ENCODE measurements at places on chromosomes 5 and 9. TPM values are rescaled to one million over a fixed set of nuclear protein-coding genes. Genes with fewer than 3 reads are reported as not detected.
A peak's percentile ranks its signal among the peaks of the same experiment; 100 is the strongest.

Gene PLPP7
- 0.42 TPM for total RNA-seq

DNA sequence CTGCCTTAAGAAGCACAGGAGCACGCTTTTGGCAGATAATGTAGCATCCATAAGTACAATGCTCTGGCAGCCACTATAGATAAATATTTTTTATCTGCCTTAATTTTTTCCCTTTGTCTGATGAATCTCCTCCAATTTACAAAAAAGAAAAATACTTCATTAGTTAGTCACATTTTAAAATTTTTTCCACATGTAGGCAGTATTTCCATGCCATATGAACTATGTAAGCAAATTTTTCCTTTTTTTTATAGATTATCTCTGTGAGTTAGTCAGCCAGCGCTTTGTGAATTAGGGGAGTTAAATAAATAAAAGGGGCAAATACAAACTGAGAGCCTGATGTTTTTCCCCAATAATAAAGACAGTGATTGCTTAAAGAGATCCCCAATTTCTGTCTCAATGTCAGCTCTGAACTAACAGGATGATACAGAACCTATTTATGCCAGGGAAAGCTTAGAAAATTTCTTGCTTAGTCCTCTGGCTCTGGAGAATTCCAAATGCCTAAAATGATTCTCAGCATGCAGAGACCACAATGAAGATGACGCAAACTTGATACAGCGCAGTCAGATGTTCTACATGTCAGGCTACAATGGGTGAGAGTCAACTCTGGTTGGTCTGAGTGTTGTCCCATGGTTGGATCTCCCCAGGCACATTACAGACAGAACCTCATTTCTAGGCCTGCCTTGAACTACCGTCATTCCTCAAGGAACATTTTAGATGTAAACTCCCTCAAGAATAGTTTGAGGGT, 390.4 kb upstream of the CDH6 start:
- DNase-seq = no peak

DNA sequence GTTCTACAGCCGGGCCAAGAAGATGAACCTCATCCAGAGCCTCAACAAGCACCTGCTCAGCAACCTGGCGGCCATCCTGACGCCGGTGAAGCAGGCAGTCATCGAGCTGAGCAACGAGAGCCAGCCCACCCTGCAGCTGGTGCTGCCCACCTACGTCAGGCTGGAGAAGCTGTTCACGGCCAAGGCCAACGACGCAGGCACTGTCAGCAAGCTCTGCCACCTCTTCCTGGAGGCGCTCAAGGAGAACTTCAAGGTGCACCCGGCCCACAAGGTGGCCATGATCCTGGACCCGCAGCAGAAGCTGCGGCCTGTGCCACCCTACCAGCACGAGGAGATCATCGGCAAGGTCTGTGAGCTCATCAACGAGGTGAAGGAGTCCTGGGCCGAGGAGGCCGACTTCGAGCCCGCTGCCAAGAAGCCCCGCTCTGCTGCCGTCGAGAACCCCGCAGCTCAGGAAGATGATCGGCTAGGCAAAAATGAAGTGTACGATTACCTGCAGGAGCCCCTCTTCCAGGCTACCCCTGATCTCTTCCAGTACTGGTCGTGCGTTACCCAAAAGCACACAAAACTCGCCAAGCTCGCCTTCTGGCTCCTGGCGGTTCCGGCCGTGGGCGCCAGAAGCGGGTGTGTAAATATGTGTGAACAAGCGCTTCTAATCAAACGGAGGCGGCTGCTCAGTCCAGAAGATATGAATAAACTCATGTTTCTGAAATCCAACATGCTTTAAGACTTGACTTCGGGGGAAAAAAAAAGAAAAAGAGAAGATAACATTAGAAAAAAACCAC, 28.5 kb downstream of the AMBP start:
- DNase-seq = no peak

DNA sequence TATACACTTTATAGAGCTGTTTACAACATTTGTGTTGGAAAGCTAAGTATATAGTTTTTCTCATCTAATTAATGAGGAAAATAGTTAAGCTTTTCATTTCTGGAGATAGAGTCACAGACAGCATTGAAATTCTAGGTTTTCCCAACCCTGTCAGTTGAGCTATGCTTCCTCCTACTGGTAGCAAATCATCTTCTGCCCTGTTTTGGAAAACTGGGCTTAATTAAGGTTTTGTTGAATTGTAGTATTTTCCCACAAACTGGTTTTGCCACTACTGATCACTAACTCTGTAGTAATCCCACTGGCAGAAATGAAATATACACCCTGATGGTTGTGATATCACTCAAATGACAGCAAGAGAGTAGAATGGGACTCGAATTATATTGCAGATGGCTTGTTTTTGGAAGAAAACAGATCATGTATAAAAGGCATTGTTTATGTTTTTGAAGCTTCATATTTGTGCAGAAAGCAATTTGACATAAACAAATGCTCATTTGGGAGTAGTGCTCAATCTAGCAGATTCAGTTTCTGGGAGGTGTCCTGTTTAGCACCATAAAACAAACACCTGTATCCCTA, 46.6 kb downstream of the CD180 start:
- no peak for DNase-seq

DNA sequence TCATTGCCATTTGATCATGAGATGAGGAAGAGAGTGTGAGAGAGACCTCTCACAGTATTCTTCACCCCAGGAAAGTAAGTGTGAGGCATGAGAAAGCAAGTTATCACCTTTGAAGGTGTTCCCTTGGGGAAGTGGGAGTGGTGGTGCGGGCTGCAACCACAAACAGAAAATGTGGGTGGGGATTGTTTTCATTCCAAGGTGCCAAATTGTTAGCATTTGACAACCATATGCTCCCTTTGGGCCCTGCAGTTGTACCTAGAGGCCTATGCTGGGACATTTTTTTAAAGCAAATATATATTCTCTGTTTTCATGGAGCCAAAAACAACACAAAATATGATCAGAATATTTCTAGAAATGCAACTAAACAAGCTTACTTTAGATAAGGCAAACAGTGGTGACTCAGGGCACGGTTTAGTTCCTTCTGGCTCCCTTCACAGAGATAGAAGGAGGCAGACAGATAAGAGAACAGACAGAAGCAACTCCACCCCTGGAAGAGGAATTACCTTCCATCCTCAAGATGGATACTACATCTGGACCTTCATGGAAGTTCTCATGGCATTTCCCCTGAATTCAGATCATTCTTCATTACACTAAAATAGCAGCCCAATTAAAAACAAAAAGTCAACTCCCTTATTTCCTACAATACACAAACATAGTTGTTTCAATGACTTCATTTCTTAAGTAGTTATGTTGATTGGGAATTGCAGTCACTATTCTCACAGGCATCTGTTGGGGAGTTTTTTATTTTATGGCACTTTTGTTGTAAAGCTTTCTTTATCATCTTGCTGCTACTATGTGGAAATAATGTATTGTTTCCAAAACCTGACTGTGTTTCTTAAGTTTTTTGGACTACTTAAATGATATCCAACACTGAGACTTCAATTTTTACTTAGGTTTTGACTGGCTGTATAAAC, 416.6 kb downstream of the PLK2 start:
- DNase-seq = no peak

DNA sequence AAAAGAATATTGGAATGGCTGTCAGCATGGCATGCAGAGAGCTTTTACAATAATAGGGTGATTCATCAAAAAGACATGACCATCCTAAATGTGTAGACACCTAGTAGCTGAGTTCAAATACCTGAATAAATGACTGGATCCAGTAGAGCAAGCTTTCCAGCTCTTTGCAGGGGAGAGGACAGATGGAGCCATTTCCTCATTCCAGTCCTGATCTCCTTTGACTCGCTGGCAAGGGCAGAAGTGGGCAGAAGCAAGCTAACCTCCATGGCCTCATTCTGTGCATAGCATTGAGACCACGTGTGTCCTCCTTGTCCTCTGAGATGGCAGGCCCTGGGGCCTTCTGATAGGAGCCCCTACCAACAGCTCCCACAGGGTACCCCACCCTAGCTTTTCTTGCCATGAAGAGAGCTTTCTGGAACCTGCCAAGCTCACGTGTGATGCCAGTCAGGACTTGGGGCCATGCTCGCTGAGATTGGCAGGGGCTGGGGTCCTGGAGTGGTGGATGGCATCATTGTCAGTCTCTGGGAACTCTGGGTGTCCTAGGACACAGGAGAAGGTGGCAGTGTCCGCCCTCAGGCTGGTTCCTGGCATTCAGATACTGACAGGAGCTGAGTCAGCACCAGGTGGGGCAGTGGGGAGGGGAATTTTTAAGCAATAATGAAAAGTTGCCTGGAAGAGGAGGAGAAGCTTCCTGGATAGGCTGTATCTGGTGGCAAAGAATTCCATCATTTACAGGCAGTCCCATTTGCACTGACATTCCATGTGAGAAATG, 33.6 kb downstream of the WWC1 start:
- no peak for DNase-seq

DNA sequence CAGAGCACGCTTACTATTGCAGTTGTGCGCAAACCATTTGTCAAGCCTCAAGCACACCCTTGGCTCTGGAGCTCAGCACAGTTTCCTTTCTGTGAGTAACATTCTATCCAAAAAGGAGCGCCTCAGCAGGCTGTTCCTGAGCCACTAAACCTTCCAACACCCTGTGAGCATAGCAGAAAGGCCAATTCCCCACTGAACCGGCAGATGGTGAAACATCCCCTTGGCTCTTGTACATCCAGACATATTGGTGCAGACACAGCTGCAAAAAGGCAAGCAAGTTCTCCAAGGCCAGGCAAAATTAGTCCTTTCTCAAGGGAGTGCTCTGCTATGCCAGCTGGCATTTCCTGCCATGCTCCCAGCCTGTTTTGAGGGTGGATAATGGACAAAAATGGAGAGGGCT, 44.1 kb upstream of the CEMIP2 start:
- DNase-seq = no peak

GRCh38 chr9:7756088-7756487, 43.5 kb downstream of the DMAC1 start:
- DNase-seq = no peak

DNA sequence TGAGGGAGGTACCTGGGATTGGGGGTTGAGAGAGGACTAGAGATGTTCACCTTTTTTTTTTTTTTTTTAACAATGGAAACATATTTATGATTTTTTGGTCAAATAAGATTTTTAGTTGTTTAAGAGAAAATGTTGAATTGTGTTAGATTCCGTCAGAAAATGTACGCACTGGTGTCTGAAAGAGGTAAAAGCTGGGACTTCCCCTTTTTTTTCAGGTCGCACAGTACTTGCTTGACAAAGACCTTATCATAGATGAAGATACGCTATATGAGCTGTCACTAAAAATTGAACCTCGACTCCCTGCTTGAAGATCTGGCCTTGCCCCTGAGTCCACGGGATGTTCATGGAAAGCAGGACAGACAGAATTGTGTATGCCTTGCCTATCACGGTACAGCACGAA, 7.7 kb upstream of the CKMT2 start:
- no peak for DNase-seq

Gene AGXT2
- not detected for total RNA-seq

GRCh38 chr9:137319739-137320551, 17.9 kb upstream of the NRARP start:
- DNase-seq = peak; percentile 41

DNA sequence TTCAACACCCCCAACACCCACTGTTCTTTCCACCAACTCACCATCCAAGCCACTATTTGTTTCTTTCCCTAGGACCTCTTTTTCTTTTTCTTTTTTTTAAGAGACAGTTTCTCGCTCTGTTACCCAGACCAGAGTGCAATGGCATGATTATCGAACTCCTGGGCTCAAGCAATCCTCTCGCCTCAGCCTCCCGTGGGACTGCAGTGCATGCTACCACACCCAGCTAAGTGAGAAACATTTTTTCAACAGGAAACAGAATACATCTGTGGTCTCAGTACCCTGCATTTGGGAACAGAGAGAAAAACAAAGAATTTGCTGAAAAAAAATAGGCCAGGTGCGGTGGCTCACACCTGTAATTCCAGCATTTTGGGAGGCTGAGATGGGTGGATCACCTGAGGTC, 24.6 kb downstream of the B4GALT1 start:
- DNase-seq = no peak

Gene UHRF2
- 78.6 TPM for total RNA-seq

GRCh38 chr5:59542851-59543820, 350.4 kb downstream of the PDE4D start:
- no peak for DNase-seq

Gene IRGM
- 4.4 TPM for total RNA-seq

Gene PAX5
- 1.1 TPM for total RNA-seq

DNA sequence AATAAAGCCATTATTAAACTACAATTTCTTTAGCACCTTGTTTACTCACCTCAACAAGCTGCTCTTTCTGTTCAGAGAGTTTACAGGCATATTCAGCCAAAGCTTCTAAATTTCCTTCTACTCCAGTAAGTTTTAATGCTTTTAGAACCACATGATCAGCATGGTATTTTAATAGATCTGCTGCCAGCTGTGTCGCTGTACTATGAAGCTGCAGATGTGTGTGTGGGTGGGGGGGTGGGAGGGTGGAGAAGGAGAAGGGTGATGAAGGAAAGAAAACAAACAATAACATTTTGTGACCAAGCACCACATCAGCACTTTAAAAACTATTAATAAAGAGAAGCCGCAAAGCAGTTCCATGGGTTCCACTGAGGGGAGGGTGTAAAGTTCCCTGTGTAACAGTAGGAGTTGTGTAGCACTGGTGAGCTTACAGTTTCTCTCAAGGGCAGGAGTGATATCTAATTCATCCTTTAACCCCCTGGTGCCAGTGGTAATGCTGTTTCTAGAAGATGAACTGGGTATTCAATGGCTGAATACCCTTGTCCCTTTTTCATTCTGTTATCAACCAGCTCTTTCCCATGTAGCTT, 38.5 kb downstream of the ABITRAM start:
- DNase-seq = no peak

GRCh38 chr9:28921857-28922500, 1348.7 kb upstream of the C9orf72 start:
- DNase-seq = no peak

- DNase-seq = no peak
These were observed 150.9 kb upstream of the LHFPL2 start for GRCh38 chr5:78799266-78800017.

DNA sequence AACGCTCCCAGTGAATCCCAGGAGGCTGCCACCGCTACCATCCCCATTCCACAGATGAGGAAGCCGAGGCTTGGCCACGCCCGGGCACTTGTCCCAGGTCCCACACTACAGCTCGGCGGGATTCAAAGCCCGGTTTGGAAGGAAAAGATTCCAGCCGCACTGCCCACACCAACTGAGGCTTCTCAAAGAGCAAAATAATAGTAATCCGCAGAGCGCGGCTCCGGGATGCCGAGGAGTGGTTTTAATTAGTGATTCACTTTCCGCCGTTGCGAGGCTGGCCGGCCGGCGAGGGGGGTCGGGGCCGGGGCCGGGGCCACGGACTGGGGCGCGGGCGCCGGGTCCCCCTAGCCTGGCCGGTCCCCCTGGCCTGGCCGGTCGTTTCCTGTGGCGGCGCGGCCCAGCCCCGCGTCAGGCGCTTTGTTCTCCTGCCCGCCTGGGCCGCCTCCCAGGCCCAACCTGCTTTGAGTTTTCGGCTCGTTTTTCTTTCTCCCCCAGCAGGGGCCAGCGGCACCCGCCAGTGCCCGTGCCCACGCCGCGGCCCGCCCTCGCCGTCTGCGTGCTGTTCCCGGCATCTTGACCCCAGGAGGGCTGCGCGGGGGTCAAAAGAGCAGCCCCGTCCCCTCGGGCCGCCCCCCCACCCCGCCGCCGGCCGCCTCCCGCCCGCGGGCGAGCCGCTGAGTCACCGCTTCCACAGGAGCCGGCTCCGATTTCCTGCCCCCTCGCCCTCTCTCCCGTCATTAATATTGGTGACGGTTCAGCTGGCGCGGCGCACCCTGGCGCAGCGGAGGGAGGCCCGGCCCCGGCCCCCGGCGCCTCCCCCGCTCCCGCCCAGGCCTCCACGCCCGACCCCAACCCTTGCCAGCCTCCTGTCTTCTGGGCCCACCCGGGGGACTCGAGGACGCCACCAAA, 31.2 kb downstream of the FGF18 start:
- DNase-seq = peak; percentile 49
